Activated naive CD8-positive, alpha-beta T cell treated with anti-CD3 and anti-CD28 coated beads, Interleukin-2, amount 10 ng/mL, durations not matched to agents 7 days and 5 days (primary cell): ENCODE measurements at places on chromosomes 13 and 19. TPM values are rescaled to one million over a fixed set of nuclear protein-coding genes. Genes with fewer than 3 reads are reported as not detected.
A peak's percentile ranks its signal among the peaks of the same experiment; 100 is the strongest.

CYP2S1 gene
- total RNA-seq, result 1.2 TPM

SIGLEC10 gene
- 0.96 TPM for total RNA-seq

DNA sequence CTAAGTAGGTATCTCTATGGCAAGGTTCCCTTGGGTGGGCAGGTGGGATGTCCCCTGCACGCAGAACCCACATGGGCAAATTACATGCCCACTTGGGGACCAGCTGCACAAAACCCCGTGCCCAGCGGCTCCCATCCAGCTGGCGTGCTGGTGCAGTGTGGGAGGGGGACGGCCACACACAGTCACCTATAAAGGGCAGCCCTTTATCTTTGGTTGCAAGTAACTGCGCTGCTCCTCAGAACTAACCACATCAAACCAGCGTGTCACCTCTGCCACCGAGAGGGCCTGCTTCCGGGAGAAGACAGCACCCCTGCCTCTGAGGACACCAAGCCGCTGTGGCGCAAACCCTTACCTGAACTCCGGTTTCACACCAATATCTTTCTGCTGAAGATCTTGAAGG is 32.2 kb downstream of the ANKRD27 start:
- H3K4me1 ChIP-seq, result peaks cover 40% of the 10 kb centered on the region
- DNase-seq, result peak; percentile 71
- no peaks in the 10 kb centered on the region for H3K27me3 ChIP-seq
- peaks cover 53% of the 10 kb centered on the region for H3K36me3 ChIP-seq
- H3K27ac ChIP-seq, result peak overlapping the region; percentile 67

- no peak for DNase-seq
- H3K4me3 ChIP-seq, result no peak overlapping the region
- H3K4me1 ChIP-seq, result no peaks in the 10 kb centered on the region
- no peaks in the 10 kb centered on the region for H3K36me3 ChIP-seq
Measured at GRCh38 chr13:84705982-84706710, 823.9 kb upstream of the SLITRK1 start.
